ENCODE measurements at places on chromosomes 12 and 14. TPM values are rescaled to one million over a fixed set of nuclear protein-coding genes. Genes with fewer than 3 reads are reported as not detected.

GRCh38 chr14:51750542-51750941 lies 98.8 kb downstream of the FRMD6 start:
- DNase-seq: no peak
- no peaks in the 10 kb centered on the region for H3K4me1 ChIP-seq
- H3K36me3 ChIP-seq: no peaks in the 10 kb centered on the region
- no peak overlapping the region for H3K4me3 ChIP-seq
- H3K27me3 ChIP-seq: no peaks in the 10 kb centered on the region
- H3K27ac ChIP-seq: no peak overlapping the region

GRCh38 chr14:36339816-36340215 lies 19.4 kb upstream of the MBIP start:
- no peaks in the 10 kb centered on the region for H3K4me1 ChIP-seq
- no peaks in the 10 kb centered on the region for H3K27me3 ChIP-seq

The HOXC13 gene
- total RNA-seq: not detected

The DIO2 gene
- total RNA-seq: 14.4 TPM

The SLC17A8 gene
- not detected for total RNA-seq

The SIRT4 gene
- 1.6 TPM for total RNA-seq

GRCh38 chr12:119713551-119714031 lies 45.7 kb downstream of the PRKAB1 start:
- H3K27me3 ChIP-seq: no peaks in the 10 kb centered on the region
- H3K4me1 ChIP-seq: no peaks in the 10 kb centered on the region
- no peak for DNase-seq
- H3K4me3 ChIP-seq: no peak overlapping the region
- no peak overlapping the region for H3K27ac ChIP-seq

The DDN gene
- total RNA-seq: 0.10 TPM

The VCPKMT gene
- 9.1 TPM for total RNA-seq

GRCh38 chr12:131034631-131035244 lies 81.0 kb downstream of the ADGRD1 start:
- H3K27ac ChIP-seq: no peak overlapping the region
- no peaks in the 10 kb centered on the region for H3K36me3 ChIP-seq
- H3K4me3 ChIP-seq: no peak overlapping the region
- H3K4me1 ChIP-seq: no peaks in the 10 kb centered on the region
- DNase-seq: no peak

GRCh38 chr12:18939051-18939450 lies 190.5 kb upstream of the PLEKHA5 start:
- H3K27ac ChIP-seq: no peak overlapping the region
- DNase-seq: no peak
- H3K4me1 ChIP-seq: no peaks in the 10 kb centered on the region
- H3K27me3 ChIP-seq: no peaks in the 10 kb centered on the region
- no peak overlapping the region for H3K4me3 ChIP-seq

The SLC5A8 gene
- total RNA-seq: not detected

DNA sequence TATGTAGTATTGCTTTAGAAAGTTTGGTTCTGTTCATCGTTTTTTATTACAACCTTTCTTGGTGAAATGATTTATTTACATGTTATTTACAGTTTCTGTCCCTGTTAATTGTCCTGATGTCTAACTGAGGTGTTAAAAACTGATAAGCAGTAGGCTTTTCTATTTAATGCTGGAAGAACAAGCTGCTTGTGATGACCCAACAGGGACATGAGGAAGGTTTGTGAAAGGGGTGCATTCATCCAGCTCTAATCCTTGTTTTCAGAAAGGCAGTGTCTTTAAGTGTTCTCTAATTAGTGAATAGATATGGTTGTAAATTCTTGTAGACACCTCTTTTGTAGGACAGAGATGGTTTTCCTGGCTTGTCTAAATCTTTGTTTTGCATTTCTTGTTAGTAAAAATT lies 191.4 kb downstream of the FOXA1 start:
- H3K4me3 ChIP-seq: no peak overlapping the region
- H3K36me3 ChIP-seq: no peaks in the 10 kb centered on the region
- DNase-seq: no peak
- no peaks in the 10 kb centered on the region for H3K27me3 ChIP-seq
- H3K4me1 ChIP-seq: no peaks in the 10 kb centered on the region
- H3K27ac ChIP-seq: no peak overlapping the region

The AMN gene
- total RNA-seq: 0.48 TPM

GRCh38 chr14:77204459-77204771 lies 22.8 kb downstream of the TMEM63C start:
- no peak overlapping the region for H3K27ac ChIP-seq
- no peaks in the 10 kb centered on the region for H3K4me1 ChIP-seq
- H3K4me3 ChIP-seq: no peak overlapping the region
- H3K27me3 ChIP-seq: no peaks in the 10 kb centered on the region
- no peaks in the 10 kb centered on the region for H3K36me3 ChIP-seq
- DNase-seq: no peak

Data from aorta (tissue), 5 donors.